ENCODE measurements at places on chromosomes 4 and X.

DNA sequence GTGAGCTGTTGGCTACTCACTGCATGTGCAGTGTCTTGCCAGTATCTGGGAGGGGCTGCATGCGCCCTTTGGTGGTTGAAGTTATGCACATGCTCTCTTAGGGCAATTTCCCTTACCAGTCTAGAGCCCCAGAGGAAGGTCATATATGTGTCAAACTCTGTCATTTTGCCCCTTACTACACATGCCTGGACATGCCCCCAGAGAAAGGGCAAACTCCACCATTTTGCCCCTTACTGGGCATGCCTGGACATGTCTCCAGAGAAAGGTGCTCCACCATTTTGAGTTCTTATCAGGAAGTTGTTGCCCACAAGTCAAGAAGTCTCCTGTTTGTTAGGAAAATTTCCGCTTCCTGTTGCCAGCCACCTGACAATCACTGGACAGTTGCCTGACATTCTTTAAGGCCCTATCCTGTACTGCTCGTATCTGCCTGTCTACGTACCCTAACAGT is 56.4 kb upstream of the PLAC8 start:
- no peak for DNase-seq

DNA sequence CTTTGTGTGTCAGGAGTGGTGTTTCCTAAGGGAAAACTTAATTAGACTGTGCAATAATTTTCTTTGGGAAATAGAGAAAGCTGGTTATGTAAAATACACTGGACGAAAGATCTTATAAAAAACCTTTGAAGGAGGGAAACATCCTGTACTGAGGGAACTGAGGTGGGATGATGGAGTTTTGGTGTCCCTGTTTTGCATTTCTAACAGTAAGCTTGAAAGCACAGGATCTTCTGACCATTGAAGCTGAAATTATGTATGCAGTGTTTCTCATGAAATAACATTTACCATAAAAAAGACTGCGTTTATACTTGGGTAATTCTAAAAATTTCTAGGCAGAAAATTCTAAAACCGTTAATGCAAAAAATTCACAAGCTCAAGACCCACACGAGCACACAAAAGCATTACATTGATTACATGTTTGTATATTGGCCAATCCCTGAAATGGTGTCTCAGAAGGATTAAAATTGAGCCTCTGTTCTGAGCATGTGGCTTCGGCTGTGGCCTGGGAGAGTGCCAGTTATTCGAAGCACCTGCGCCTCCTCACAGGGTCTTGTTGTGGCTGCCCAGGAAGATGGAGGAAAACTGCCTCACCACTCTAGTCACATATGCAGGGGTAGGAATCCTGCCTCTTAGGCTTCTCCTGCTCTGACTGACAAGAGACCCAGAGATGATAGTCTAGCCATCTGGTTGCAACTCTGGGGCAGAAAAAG is 49.5 kb downstream of the JADE3 start:
- DNase-seq = no peak

DNA sequence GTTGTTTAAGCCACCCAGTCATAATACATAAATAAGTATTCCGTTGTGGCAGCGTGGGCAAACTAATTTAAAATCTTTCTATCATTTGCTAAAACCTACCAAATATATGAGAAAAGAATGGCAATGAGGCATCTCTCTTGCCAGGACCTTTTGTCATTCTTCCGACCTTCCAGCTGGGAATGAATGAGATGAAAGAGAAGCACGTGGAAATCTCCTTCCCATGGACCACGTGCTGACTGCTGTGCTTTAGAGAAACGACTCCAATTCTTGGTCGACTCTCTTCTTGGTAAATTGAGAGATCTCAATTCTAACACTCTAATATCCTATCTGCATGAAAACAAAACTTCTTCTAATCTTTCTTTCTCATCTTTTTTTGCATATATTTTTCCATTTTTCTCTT is 116.5 kb downstream of the COL25A1 start:
- no peak for DNase-seq

DNA sequence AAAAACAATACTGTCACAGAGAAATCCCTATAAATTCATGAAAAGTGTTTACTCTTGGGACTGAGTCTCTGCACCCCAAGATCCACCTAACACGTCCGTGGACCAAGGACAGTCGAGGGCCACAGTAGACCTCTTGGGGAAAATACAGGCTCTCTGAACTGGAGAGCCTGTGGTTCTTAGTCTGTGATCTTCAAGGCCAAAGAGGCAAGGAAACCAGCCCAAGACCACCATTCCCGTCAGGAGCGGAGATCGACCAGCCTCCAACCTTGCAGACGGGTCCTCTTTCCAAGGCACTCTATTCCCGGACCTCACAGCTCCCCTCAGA is 1.6 kb upstream of the APBB2 start:
- DNase-seq = no peak

DNA sequence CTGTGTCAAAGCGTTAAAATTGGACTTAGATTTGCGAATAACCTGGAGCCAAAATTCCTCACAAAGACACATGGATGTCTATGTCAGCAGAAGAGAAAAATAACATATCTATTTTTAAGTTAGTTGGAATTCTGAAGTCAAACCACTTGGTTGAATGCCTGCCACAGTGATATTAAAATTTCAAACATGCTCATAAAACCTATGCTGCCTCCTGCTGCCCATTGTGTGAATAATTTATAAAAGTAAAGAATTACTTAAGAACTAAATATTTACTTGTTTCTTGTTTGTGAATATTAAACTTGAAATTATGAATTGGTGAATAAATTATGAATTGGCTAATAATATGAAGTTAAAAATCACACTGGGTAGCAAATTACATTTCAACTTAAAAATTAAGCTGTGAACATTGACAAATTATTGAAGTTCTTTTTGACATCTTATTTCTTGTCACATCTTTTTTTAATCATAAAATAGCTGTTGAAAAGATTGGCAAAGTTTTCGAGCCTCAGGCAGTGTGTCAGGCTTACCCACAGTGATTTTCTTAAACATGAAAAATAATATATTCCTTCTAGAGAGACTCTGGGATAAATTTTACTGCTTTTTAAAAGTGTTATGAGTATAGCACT is 35.4 kb downstream of the FABP2 start:
- DNase-seq = no peak

All from activated naive CD4-positive, alpha-beta T cell (primary cell).